COLO829 (cell line): ENCODE measurements at places on chromosomes 4 and X.

GRCh38 chrX:155434906-155435743 is 23.3 kb downstream of the F8A3 start:
- DNase-seq = no peak

- no peak for DNase-seq
These were observed 10.7 kb downstream of the SMIM10L2A start for GRCh38 chrX:135432453-135432852.

GRCh38 chr4:146522869-146523205 is 1.1 kb upstream of the SLC10A7 start:
- peak; percentile 40 for DNase-seq

GRCh38 chr4:2469192-2469984 is 482 bp downstream of the RNF4 start:
- no peak for DNase-seq

DNA sequence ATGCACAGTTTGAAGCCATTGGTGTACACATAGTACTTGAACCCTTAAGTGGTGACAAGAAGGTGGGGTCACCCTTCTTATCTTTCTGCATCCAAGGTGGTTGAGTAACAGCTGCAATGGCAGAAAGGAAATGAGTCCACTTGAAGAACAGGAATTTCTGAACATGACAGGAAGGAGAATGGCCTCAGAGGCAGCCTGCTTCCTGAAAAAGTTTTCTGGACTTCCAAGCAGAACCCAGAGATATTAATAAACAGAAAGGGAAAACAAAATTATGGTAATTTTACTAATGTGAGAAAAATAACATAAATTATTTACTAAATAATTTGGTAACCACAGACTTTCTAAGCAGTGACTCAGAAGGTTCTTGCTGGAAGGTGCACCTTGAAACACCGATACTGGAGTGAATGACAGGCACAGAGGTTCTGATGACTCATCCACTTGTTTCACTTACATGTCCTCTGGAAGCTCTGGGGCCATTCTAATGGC is 119.9 kb upstream of the HS3ST1 start:
- DNase-seq = no peak

DNA sequence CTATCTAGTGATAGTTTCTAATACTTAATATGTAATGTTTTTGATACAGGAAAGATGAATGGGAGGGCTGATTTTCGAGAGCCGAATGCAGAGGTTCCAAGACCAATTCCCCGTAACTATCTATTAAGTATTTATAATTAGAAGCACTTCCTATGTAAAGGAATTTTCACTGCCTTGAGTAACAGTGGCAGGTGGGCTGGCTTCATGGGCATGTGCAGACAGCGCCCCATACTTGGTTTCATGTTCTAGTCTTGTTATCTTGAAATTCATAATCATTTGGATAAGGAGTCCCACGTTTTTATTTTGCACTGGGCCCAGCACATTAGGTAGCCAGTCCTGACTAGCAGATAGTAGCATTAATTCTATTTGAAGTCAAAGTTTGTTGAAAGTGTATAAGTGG is 1.7 kb downstream of the OCIAD1 start:
- DNase-seq = no peak
